ENCODE measurements at places on chromosomes 4 and X.
A peak's percentile ranks its signal among the peaks of the same experiment; 100 is the strongest.

DNA sequence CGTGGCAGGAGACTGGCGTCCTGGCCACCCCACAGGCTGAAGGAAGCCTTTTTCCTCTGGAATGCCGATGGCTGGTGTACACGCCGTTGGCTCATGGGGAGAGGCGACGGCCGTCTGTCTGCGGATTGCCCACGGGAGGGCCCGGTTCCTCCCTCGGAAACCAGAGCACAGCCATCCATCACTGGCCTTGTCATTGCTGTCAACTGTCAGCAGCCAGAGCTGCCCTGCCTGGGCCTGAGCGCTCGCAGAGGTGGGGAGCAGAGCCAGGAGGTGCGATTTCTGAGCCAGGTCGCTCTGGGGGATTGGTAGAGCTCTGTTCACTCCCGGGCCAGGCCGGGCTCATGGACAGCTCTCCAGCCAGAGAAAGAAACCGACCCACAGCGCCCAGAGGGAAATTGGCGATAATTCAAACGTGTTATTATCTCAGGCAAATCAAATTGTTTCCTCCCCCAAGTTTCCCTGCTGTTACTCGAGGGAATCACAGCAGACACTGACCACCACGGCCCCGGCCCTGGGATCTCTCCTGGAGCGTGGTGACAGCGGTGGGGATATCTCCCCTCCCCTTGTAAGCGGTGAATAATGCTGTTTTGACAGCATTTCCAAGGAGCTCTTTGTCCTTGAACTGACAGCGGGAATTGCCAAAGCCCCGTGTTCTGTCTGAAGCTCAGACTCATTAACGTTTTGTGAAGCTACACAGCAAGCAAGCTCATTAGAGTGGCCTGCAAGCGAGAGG lies 220.9 kb upstream of the PSAPL1 start:
- no peak overlapping the region for H3K4me3 ChIP-seq
- H3K4me1 ChIP-seq = peaks cover 8% of the 10 kb centered on the region
- DNase-seq = no peak
- H3K36me3 ChIP-seq = no peaks in the 10 kb centered on the region

DNA sequence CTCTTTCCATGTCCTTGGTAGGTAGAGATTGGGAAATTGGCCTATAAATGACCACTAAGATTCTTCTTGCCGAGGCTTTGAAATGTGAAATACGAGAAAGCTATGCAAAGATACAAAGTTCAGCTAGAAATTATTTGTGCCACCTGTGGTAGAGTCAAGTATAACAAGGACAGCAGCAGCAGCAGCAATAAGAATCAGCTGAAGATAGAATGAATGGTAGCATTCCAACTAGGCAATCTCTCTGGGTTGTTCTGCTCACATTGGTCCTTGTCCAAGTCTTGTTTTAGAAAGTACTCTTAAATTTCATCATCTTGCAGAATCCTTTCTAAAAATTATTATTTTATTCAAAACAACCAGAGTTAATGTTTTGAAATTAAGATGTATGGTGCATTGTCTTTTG lies 67.8 kb upstream of the PCDH10 start:
- DNase-seq = no peak
- H3K27ac ChIP-seq = no peak overlapping the region
- H3K36me3 ChIP-seq = no peaks in the 10 kb centered on the region
- H3K4me3 ChIP-seq = no peak overlapping the region
- no peaks in the 10 kb centered on the region for H3K27me3 ChIP-seq

- peaks cover 4% of the 10 kb centered on the region for H3K4me1 ChIP-seq
- no peak overlapping the region for H3K27ac ChIP-seq
- DNase-seq = no peak
- H3K36me3 ChIP-seq = no peaks in the 10 kb centered on the region
- H3K4me3 ChIP-seq = no peak overlapping the region
These were observed 41.7 kb downstream of the TMEM164 start for GRCh38 chrX:110044346-110045249.

DNA sequence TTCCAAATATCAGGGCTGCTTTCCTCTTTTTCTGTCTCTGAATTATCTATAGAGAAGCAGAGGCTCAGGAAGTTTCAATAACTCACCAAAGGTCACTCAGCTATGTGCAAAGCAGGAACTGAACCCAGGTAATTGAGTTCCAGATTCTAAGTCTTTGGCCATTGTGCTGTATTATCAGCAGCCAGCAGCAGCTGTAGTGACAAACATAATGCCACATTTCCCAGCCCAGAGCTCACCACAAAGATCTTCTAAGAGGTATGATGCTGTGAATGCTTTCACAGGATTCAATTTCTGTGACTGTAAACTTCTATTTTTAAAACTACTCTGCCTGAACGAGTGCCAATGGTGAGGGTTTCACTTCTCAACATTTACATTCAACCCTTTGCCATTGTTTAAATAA lies 56.4 kb downstream of the SPOCK3 start:
- no peaks in the 10 kb centered on the region for H3K36me3 ChIP-seq
- H3K27ac ChIP-seq = no peak overlapping the region
- no peaks in the 10 kb centered on the region for H3K27me3 ChIP-seq
- no peak for DNase-seq
- H3K4me1 ChIP-seq = no peaks in the 10 kb centered on the region

DNA sequence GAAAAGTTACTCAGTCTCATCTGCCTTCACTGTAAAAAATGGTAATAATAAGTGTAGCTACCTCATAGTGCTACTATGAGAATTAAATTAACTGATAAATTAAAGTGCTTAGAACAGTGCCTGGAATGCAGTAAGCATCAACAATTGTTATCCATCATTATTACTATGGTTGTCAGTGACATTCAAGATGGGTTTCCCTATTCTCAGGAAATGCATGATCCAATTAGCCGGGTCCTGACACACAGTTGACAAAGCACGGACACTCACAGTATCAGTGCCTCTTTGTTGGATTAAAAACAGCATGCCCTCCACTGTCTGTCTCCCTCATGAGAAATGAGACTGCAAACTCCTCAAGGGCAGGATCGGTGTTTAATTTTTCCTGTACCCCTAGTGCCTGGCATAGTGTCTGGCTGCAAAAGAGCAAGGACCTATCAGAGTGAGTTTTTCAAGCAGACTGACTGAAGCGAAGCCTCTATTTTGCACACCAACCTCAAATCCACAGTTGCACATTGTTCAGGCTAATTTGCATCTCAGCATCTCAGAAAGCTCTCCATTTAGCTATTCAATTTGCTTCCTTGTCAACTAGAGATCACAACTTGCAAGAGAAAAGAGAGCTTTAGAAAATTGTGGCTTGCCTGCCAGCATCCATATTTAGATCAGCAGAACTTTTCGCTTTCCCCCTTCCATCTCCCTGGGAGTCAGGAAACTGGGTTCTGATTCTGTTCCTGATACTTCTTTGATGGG lies 122.9 kb downstream of the LDB2 start:
- DNase-seq = no peak
- peaks cover 77% of the 10 kb centered on the region for H3K27me3 ChIP-seq
- no peak overlapping the region for H3K27ac ChIP-seq
- no peak overlapping the region for H3K4me3 ChIP-seq
- no peaks in the 10 kb centered on the region for H3K36me3 ChIP-seq

DNA sequence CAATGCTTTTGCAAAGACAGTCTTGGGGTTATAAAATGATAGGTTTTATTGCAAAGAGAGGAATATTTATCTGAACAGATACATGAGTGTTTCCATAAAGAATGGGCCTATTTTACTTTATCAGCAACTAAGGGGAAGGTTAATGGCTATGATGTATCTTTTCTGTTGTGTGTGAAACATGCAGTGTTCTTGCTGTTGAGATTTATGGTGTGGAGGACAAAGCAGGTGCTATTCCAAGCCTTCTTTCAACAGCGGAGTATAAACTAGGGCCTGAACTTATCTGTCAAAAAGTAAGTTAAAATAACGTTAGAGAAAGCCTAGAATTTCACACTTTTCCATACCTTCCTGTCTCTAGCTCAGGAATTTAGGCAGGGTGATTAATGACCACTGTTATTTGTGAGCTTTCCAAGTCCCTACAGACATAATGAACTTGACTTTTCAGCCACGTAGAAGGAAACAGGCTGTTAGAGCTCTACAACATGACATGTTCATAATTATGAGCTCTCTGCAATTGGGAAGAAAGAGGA lies 411.4 kb downstream of the IL1RAPL1 start:
- H3K27ac ChIP-seq = no peak overlapping the region
- H3K4me3 ChIP-seq = no peak overlapping the region
- no peaks in the 10 kb centered on the region for H3K4me1 ChIP-seq
- H3K27me3 ChIP-seq = no peaks in the 10 kb centered on the region
- DNase-seq = no peak

- H3K4me3 ChIP-seq = no peak overlapping the region
- no peaks in the 10 kb centered on the region for H3K36me3 ChIP-seq
- no peaks in the 10 kb centered on the region for H3K27me3 ChIP-seq
- H3K4me1 ChIP-seq = no peaks in the 10 kb centered on the region
- no peak overlapping the region for H3K27ac ChIP-seq
- DNase-seq = peak; percentile 7
These were observed 98.5 kb upstream of the ETNPPL start for GRCh38 chr4:108861334-108861733.

DNA sequence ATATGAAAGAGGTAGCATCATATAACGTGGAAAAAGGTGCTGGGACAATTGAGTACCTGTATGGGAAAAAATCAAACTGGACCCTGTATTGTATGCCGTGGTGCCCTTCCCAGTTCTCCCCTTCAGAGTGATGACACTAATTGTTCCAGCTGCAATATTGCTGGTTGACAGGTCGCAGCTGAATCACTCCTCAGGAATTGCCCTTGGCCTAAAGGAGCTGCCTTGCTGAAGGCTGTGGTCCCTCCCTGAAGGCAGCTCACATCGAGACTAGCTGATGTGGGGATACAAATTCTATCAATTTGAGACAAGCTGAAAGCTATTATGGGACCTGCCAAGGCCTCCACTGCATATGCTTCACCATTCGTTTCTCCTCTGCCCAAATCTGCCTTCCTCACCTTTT lies 39.3 kb upstream of the CXCL8 start:
- no peak overlapping the region for H3K4me3 ChIP-seq
- peaks cover 56% of the 10 kb centered on the region for H3K4me1 ChIP-seq
- no peaks in the 10 kb centered on the region for H3K27me3 ChIP-seq
- H3K36me3 ChIP-seq = no peaks in the 10 kb centered on the region
- H3K27ac ChIP-seq = peak overlapping the region; percentile 96

DNA sequence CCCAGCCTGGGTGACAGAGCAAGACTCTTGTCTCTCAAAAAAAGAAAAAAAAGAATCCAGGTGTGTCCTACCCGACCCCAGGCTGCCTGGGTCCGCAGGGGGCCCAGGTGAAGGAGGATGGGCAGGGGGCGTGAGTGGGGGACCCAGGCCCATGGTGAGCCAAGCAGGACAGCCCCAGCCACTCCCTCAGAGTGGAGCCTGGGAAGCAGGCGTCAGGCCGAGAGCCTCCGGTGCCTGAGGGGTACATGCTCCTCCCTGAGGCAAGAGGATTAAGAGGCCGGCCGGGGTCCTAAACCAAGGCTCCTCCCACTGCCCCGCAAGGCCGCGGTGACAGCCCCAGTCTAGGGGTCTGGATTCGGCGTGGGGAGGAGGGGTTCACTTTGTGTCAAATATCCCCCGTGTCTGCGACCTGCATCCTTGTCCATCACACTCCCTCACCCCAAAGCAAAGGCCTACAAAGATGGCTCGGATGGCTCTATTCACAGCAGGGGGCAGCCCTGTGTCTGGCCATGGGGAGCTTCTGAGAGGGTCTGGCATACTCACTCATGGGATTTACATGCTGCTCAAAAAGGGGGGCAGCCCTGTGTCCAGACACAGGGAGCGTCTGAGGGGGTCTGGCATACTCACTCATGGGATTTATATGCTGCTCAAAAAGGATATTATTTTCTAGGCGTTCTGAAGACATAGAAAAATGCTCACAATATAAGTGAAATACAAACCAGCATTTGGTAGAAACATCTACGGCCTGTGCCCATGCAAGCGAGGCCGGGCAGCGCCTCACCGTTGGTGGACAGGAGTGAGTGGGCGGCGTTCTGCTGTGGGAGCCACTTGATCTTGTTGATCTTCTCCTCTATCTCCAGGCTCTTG lies 94.6 kb downstream of the PPP2R2C start:
- no peaks in the 10 kb centered on the region for H3K36me3 ChIP-seq
- no peaks in the 10 kb centered on the region for H3K4me1 ChIP-seq
- DNase-seq = no peak
- no peaks in the 10 kb centered on the region for H3K27me3 ChIP-seq
- no peak overlapping the region for H3K27ac ChIP-seq

DNA sequence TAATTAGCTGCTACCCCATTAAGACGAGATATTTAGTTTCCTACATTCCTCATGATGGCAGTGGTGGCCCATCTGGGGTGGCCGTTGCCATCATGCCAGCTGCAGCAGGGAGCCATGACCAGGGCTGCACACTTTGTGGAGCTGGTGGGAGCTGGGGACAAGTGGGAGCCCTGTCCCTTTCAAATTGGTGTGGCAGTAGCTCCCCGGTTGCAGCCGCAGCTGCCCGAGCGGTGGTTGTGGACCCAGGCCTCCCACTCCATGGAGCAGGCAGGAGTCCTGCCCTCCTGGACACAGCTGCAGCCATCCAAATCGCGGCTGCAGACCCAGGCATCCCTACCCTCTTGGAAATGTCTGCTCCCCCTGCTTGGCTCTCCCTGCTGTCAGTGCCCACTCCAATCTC lies 9.3 kb upstream of the SYTL5 start:
- H3K27me3 ChIP-seq = no peaks in the 10 kb centered on the region
- no peaks in the 10 kb centered on the region for H3K36me3 ChIP-seq
- no peak for DNase-seq
- H3K4me3 ChIP-seq = no peak overlapping the region

DNA sequence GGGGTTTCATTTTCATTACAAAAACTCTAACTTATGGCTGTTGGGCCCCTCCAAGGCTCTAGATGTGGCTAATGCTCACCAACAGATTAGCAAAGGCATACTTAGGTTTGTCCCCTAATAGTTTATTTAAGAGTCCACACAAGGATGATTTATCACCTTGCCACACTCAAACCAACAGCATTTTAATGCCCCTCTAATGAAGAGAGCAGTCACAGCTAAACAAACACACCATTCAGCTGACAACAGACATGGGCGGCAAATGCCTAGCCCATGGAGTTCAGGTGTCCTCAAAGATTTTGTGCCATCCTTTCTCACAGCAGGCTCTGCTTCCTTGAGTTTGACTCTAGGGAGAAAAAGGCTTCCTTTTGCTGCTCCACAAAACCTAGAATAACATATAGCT lies 61.8 kb upstream of the CITED1 start:
- no peak for DNase-seq
- no peak overlapping the region for H3K4me3 ChIP-seq
- no peaks in the 10 kb centered on the region for H3K27me3 ChIP-seq
- H3K27ac ChIP-seq = no peak overlapping the region
